Stimulated activated CD8-positive, alpha-beta memory T cell treated with anti-CD3 and anti-CD28 coated beads, Interleukin-2, amount 100 ng/mL, for 1 hour (primary cell): ENCODE measurements at places on chromosomes 3 and 15.
A peak's percentile ranks its signal among the peaks of the same experiment; 100 is the strongest.

DNA sequence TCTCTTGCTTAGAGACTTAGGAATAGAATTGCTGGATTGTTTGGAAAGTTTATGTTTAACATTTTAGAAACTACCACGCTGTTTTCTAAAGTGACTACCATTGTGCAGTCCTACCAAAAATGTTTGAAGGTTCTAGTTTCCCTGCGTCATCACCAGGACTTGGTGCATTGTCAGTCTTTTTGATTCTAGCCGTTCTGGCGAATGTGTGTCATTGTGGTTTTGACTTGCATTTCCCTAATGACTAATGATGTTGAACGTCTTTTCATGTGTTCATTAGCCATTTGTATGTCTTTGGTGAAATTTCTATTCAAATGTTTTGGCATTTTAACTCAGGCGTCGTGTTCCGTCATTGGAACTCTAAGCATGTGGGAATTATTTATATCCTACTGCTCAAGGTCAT is 58.0 kb downstream of the CHD2 start:
- peak; percentile 18 for DNase-seq

- no peak for DNase-seq
Measured at GRCh38 chr15:36210426-36210825, 369.0 kb upstream of the CDIN1 start.

GRCh38 chr15:40716165-40716564 is 21.2 kb downstream of the RAD51 start:
- DNase-seq, result no peak

DNA sequence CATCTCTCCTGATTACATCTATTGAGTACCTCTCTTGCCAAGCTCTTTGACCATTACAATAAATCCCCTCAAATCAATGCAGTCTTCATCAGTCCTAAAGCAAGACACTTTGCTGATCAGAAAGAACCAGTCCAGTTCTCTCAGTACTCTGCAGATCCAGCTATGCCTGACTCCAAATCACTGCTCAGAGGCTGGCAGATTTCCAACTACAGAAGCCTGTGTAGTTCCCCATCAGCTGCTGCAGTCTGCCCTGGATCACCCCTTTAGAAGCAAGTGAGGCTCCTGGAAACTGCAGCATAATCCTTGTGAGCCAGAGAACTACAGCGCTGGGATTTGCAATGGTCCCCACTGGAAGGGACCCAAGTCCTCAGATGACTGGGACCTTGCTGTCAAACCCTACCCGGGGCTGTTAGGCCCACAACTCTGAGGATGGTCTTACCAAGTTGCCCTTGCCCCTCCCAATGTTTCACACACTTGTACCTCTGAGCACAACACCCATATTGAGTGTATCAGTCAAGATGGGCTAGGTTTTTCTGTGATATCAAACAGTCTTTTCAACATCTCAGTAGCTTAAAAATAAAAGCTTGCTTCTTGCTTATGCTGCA is 81.9 kb upstream of the TOPAZ1 start:
- no peak for DNase-seq

DNA sequence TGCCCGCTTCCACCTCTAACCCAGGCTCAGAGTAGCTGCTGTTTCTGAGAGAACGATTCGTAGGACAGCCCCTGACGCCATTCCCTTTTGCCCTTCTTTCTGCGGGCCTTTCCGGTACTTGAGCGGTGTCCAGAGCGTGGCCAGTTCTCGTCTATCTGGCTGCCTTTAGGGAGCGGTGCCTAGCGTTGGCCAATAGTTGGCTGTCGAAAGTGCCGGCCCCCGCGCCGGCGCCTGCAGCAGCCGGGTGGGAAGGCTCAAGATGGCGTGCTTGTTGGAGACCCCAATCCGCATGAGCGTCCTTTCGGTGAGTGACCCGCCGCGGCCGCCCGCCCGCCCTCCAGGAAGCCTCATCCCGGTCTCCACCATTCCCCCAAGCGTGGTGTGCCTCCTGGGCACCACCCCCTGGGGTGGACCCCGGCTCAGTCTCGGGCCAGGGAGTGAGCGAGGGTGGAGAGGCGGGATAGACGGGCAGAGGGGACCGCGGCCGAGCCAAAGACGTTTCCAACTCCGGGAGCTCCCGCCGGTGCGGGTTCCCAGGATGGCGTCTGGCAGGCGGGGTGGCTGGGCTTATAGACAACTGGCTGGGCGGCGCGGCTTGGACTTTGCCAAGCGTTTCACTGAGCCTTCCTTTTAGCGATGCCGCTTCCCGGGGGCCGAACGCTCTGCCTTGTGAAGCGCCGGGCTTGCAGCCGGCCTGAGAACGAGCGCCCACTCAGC is at the start of gene ARMC8:
Gene ARMC8 (plus strand): TSS at position 6 of the 717 bp plus-strand sequence. CDS start 254 bp downstream, at position 260.
- no peak for DNase-seq

DNA sequence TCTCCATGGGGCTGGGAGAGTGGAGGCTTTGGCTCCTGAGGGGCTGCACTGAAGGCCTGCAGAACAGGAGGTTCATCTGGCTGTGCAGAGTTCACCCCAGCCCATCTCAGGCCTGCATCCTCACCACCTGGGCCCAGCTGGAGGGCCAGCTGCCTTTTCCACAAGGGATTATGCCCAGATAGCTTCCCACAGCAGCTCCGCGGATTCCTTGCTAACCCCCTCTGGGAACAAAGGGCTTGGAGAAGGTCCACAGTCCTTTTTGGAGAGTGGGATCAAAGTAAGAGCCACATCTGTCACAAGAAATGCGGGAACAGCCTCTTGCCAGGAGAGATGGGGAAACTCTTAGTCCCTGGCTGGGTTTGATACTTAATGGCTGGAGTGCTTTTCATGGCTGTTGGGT is 164.7 kb upstream of the RGMA start:
- no peak for DNase-seq

DNA sequence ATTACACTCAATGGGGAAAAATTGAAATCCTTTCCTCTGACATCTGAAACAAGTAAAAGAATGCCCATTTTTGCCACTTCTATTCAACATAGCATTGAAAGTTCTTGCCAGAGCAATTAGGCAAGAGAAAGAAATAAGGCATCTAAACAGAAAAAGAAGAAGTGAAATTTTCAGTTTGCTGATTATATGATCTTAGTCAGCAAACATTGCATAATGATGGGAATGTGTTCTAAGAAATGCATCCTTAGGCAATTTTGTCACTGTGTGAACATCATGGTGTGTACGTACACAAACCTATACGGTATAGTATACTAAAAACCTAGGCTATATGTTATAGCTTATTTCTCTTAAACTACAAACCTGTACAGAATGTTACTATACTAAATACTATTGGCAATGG is 278.0 kb downstream of the CGGBP1 start:
- no peak for DNase-seq

GRCh38 chr15:101027920-101028319 is 108.8 kb downstream of the LRRK1 start:
- DNase-seq, result no peak

DNA sequence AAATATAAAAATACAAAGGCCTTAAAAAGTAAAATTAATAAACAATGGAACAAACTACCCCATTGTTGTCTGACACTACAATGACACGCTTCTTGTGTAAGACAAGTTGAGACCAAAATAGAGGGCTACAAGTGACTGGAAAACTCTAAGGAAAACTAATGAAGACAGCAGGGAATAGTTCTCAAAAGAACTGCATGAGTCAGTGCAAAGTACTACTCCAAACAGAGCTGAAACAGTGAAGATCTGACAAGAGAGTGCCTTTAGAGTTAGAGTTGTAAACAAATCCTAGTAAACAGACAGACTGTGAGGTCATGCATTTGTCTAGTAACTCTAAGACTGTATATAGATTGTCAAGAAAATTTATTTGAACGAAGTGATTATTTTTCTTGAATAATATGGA is 233.9 kb downstream of the BBX start:
- no peak for DNase-seq

- no peak for DNase-seq
Measured at GRCh38 chr15:75061272-75061671, 37.9 kb downstream of the PPCDC start.

GRCh38 chr3:176430244-176431037 is 766.8 kb downstream of the TBL1XR1 start:
- no peak for DNase-seq

DNA sequence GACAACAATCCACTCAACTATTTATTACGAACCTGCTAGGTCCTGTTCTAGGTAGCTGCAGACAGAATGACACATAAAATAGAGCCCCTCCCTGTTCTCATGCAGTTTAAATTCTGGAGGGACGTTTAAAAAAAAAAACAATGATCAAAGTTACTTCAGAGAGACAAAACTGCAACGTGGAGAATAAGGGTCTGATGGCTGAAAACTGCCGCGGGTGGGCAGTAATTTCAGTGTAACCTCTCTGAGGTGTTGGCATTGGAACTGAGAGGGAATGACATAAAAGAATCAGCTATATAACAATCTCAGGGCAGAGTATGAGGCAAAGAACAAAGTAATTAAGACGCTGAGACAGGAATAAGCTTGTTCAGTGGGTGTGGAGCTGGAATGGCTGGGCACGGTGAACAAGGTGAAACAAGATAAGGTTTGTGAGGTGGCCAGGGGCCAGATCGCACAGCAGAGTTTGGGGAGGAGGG is 19.5 kb downstream of the TBL1XR1 start:
- DNase-seq, result no peak

DNA sequence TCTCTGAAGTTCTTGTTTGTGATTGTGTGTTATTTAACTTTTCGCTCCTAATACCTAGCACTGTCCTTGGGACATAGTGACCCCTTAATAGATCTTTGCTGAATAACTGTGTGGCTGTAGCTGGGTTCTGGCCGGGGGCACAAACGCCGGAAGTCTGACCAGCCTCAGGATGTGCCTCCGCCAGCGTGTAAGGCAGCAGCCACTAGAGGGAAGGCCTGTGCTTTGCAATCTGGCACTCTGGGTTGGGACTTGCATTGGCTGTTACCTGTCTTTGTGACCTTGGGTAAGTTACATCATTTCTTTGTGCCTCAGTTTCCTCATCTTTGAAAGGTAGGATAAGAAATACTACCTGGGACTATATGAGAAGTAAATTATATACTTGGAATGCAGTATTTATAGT is 158.7 kb downstream of the GHSR start:
- no peak for DNase-seq

- DNase-seq, result no peak
Measured at GRCh38 chr3:9704347-9705322, 1.0 kb downstream of the CPNE9 start.

- no peak for DNase-seq
Measured at GRCh38 chr3:78255403-78255802, 1215.5 kb downstream of the ROBO2 start.

DNA sequence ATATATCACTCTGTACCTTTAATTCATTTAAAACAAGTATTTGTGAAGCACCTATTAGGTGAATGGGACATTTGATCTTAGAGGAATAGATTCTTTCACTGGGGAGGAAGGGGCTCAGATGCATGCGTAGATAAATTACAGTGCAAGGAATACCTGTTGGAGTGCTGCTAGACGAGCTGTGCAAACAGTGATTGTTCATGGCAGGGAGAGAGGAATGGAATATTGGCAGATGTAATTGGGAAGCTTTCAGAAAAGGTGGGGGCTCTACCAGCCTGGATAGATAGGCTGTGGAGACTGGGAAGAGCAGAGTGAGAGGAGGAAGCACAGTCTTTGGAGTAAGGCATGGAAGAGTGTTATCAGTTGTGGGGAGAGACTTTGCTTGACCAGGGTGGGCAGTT is 116.8 kb downstream of the AKAP13 start:
- no peak for DNase-seq

- no peak for DNase-seq
Measured at GRCh38 chr3:86047161-86047560, 943.8 kb downstream of the VGLL3 start.

GRCh38 chr15:47139965-47140364 is 577.3 kb upstream of the SEMA6D start:
- no peak for DNase-seq

DNA sequence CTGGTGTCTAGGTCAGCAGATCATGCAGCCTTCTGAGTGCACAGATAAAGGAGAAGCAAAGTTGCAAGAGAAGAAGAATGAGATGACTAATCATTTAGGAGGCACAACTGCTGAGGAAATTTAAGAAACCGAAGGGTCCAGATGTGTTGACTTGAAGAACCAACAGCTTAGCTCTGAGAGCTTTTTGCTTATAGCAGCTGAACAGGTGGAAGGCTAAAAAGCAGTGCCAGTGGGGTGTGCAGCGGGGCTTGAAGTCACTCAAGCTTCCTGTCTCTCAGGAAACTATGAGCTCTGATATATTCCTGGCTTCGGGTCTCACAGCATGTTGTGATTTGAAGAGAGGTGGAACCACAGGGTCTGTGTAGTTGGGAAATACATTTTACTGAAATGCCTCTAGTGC is 305.7 kb downstream of the RYR3 start:
- no peak for DNase-seq

- DNase-seq, result no peak
Measured at GRCh38 chr3:112561484-112561733, 353 bp downstream of the ATG3 start.

DNA sequence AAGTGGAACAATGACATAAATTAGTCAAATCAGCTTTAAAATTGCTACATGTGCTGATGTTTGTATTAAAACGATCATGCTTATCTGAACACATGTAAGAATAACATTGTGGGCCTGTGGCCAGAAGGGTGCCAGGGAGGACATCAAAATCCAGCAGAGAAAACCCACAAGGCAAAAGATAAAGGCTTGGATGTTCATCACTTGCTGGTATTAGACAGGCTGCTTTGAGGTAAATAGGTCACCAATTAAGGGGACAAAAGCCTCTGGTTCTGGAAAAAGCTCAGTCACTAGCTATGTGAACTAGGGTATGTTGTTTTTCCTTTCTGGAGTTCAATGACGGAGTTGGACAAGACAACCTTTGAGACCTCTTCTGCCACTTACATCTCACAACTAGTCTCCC is 74.4 kb upstream of the TMEM108 start:
- DNase-seq, result no peak

DNA sequence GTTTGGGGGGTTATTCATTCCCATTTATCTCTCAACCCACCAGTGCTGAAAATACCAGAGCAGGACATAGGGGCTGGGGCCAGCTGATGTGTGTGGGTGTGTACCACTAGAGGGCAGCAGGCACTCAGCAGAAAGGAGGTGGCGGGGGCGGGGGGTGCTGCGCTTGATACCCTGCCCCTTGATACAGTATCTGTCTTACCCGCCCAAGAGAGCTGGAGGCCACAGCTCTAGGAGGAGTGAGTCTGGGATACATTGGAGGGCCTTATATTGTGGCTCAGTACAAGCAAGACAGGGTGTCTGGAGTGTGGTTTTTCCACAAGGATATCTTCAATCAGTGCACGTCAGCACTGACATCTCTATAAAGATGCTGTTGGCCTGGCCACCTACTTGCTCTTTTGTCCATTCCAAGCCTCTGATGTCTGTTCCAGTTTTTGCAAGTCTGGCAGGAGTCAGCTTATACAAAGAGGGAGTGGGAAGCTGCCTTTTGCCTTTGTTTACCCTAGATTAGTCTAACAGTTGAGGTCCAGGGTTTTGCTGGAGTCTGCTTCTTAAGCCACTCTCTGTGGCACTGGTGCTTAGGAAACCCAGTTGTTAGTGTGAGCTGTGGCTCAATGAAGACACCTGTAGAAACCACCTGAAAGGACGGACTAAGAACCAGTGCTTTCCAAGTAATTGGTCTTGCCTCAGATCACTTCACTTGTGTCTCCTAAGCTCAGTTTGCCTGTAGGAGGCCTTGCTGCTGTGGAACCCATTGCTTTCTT is 1.5 kb upstream of the RBM15B start:
- no peak for DNase-seq

GRCh38 chr3:58998476-58999117 is 51.2 kb downstream of the CFAP20DC start:
- DNase-seq, result no peak

- no peak for DNase-seq
Measured at GRCh38 chr15:60593170-60593478, 114.2 kb upstream of the ICE2 start.

GRCh38 chr15:94021621-94022320 is 209.6 kb upstream of the MCTP2 start:
- no peak for DNase-seq

- DNase-seq, result no peak
Measured at GRCh38 chr3:142968319-142969025, 5.0 kb upstream of the PAQR9 start.

- no peak for DNase-seq
Measured at GRCh38 chr15:73694419-73694818, 10.2 kb downstream of the CD276 start.
